Activated naive CD8-positive, alpha-beta T cell treated with anti-CD3 and anti-CD28 coated beads, Interleukin-2, amount 50 U/mL, for 24 hours (primary cell): ENCODE measurements at places on chromosomes 5 and 9.

GRCh38 chr9:21265421-21266189 is 25.8 kb upstream of the IFNA14 start:
- DNase-seq, result no peak

- no peak for DNase-seq
Observed at GRCh38 chr5:54807421-54807820, 178.0 kb downstream of the ESM1 start.

DNA sequence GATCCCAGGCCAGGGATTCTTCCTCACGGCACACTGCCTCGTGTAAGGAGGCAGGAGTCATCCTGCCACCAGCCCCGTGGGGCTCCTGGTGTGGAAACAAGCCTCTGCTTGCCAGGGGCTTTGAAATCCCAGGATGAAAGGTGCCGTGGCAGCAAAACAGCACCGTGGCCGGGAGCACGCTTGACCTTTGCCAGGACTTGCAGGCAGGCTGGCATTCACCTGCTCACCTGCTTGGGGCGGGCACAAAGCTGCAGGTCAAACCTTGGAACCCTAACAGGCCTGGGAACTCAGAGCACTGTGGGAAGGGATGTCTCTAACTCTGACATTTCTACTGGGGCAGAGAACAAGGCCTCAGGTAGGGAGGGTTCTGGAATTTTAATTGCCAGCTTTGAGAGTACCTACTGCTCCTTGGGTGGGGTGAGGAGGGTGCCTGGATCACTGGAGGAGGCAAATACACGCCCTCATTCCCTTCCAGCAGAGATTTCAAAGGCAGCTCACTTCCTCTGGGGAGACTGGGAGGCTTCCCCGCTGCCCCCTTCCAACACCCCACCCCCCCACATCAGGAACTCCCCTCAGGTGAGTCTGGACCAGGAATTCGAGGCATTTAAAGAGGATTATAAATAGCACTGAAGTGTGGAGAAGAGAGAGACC is 45.6 kb upstream of the STXBP1 start:
- no peak for DNase-seq

DNA sequence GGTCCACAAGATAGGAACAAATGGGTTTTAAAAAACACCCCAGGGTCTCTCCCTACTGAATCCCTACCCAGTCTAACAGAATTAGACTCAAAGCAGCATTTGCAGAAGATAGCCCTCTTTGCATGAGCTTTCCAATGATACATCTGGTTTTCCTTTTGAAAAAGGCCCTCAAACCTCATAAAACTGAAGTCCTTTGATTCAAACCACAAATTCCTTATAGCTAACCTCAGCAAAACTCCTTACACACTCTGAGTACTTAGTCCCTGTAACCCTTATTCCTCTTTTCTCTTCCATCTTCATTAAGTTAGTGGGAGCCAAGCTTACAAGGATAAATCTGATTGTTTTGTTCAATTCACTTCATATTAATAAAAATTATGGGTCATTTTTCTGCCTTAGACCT is 90.5 kb upstream of the TNC start:
- no peak for DNase-seq
